ENCODE measurements at places on chromosomes 3 and 15.
A peak's percentile ranks its signal among the peaks of the same experiment; 100 is the strongest.

DNA sequence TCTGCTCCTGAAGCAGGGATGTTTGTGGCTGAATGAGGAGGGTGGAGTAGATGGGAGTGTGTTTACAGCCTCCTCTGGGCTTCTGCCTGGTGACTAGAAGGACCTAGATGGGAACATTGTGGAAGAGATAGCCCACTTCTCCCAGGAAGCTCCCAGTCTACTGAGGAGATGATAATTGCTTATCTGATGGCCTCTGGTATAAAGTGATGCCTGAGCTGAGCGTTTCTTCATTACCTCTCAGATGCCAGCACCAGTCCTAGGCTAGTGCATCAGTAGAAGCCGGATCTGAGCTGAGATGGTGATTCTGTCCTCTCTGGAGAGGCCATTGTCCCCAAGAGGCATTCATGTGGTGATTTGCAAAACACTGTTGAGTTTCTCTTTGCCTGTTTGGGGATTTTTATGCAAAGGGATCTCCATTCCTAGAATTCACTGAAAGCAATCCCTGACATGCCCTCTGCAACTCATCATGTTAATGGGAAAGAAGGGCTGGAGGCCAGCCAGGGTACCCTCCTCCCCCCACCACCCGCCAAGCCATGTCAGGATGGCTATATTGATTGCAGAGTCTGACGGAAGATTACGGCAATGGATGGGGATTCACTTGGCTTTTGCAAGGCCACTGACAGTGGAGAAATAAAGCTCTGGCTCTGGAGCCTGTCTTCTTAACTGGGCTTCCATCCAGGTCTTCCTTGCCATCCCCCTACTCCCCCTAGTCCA is 166.4 kb upstream of the ROPN1 start:
- DNase-seq: no peak

GRCh38 chr3:164375538-164375937 is 702.8 kb downstream of the SI start:
- no peak for DNase-seq

- peak; percentile 27 for DNase-seq
Observed at GRCh38 chr3:142355692-142356091, 92.1 kb downstream of the XRN1 start.

- no peak for DNase-seq
Observed at GRCh38 chr3:16173283-16174025, 1.0 kb upstream of the GALNT15 start.

- DNase-seq: no peak
Observed at GRCh38 chr3:185764163-185764979, 60.5 kb downstream of the IGF2BP2 start.

- DNase-seq: no peak
Observed at GRCh38 chr3:160009525-160009924, 20.9 kb downstream of the IL12A start.

- no peak for DNase-seq
Observed at GRCh38 chr15:91710080-91710698, 143.3 kb upstream of the SLCO3A1 start.

DNA sequence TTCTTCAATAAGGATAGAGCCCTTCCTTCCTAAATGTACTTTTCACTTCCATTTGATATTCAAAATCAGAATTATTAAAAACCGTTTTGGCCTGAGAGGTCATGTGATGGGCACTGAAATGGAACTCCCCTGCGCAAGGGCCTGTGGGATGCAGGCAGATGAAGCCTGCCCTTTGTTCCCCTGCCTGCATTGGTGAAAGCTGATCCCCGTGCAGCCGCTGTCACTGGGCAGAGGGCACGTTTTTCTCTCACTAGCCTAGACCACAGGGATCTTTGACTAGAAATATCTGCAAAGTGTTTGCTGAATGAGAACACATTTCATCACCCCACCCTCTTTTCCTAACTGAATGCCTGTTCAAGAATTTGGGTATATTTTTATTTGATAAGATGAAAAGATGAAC is 74.9 kb downstream of the TIPARP start:
- no peak for DNase-seq

DNA sequence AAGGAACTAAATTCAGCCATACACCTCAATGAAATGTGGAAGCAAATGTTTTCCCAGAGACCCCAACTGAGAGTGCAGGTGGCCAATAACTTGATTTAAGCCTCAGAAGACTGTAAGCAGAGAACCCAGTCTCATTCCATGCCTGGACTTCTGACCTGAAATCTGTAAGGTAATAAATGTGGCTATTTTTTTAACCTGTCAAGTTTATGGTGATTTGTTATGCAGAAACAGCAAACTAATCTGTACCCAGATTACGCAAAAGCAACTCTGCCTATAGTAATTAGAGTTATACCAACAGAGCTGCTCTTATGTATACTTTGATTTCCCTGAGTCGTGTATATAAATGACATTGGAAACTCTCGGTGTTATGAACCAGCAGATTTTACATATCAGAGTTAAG is 534.0 kb upstream of the NAALADL2 start:
- DNase-seq: no peak

DNA sequence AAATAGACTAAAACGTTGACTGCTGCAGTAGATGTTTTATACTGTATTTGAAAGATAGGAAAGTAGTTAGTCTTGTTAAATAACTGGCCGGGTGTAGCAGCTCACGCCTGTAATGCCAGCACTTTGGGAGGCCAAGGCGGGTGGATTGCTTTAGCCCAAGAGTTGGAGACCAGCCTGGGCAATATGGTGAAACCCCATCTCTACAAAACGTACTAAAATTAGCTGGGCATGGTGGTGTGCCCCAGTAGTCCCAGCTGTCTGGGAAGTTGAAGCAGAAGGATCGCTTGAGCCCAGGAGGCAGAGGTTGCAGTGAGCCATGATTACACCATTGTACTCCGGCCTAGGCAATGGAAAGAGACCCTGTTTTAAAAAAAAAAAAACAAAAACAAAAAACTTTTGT is 60.5 kb upstream of the ULK4 start:
- no peak for DNase-seq

DNA sequence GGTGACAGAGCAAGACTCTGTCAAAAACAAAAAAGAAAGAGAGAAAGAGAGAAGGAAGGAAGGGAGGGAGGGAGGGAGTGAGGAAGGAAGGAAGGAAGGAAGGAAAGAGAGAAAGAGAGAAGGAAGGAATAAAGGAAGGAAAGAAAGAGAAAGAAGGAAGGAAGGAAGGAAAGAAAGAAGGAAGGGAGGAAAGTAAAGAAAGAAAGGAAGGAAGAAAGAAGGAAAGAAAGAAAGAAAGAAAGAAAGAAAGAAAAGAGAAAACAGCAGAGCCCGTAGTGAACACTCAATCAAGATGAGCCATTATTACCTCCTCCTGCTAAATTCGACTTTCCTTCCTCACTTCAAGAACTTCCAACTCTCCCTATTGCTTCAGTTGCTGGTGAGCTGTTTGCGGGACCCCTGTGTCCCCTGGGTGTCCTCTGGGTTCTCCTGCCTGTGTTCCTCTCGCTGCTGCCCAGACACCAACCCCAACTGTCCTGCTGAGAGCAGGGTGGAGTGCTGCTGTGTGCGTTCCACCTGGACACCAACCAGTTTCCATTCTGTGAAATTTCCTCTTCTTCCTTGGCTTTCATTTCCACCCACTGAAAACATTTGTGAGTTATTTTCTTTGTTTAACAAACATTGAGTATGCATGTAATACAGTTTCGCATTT is 266.4 kb downstream of the FAM43A start:
- no peak for DNase-seq

DNA sequence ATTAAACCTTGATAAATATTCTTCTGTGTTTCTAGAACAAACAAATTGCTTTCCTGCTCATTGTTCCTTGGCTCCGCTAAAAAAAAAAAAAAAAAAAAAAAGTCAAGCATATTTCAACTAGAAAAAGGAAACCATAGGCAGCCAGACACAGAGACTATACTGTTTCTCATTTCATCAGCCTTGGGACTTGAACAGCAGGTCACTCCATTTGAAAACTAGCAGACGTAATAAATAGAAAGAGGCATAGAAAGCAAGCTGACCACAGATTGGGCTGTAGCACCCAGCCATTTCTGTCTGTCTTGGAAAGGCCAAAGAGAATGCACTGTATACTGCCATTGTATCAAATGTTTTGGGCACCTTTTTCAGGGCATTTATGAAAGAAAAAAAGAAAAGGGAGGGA is 697.1 kb downstream of the NLGN1 start:
- no peak for DNase-seq

DNA sequence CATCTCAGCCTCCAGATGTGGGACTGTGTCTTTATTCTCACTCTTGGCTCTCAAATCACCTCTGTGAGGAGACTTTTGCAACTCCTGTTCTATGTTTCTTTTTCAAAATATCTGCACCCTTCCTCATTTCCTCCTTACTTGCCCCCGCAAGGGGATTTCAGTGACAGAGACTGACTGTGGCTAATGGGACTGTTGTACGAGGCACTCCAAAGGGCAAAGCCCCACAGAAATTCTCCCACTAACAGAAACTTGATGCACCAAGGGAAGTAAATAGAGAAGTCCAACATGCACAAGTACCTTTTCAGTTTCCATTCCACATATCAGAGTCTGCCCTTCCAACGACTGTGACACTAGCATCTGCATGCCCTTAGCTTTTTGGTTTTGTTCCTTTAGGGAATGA is 69.7 kb downstream of the LRRK1 start:
- no peak for DNase-seq

GRCh38 chr3:162936706-162937105 is 1440.1 kb downstream of the OTOL1 start:
- no peak for DNase-seq

DNA sequence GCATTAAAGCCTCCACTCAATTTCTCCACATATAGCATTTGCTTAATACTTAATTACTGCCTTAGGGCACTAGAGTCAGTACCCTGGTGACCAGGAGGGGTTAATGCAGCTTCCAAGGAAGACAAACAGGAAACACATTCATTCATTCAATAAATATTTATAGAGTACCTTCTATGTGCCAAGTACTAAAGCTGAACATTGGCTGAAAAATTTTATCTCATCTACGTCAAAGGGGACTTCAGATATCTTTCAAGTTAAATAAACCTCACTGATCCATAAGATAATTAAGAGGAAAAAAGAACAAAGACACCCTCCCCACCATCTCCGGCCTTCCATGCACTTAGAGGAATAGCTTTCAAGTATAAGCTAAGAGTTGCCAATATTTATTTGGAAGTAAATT is 156.9 kb upstream of the PRICKLE2 start:
- no peak for DNase-seq

- no peak for DNase-seq
Observed at GRCh38 chr3:17136136-17136721, 251.5 kb downstream of the PLCL2 start.

GRCh38 chr3:11995120-11995519 is 9.1 kb upstream of the SYN2 start:
- no peak for DNase-seq
